Activated naive CD8-positive, alpha-beta T cell treated with anti-CD3 and anti-CD28 coated beads, Interleukin-2, amount 50 U/mL, for 24 hours (primary cell): ENCODE measurements at places on chromosomes 7 and 10.

DNA sequence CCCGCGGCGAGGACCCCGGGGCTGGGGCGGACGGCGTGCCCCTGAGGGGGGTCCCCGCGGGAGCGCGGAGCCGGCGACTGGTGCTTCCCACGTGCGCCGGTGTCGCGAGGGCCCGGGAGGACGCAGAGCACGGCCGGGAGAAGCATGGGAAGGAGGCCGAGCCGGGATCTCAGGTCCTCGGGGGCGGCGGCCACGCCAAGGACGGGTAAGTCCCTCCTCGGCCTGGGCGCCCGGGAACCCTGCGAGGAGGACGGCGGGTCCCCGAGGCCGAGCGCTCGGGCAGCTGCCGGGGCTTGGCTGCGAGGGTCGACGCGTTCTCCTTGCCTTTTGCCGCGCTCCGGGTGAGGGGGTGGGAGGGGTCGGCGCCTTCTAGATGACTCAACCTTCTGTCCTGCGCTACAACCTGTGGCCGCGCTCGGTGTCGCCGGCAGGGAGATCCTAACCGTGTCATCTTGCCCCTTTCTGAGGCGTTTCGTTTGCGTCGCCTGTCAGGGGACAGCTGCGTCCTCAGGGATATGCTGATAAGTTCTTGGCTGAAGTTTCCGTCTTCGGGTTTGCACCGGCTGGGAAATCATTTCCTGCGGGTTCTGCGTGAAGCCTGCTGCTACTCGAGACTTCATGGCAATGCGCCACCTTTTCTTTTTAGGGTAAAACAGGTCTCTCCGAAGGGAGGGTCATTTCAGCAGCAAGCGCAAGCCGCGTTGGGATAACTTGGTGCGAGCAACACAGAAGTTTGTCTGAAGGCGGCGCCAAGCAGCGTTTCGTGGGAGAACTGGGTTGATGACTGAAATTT is 529 bp downstream of the TASOR2 start:
- peak; percentile 75 for DNase-seq

GRCh38 chr10:35643151-35644049 is 1.3 kb upstream of the FZD8 start:
- DNase-seq = peak; percentile 15

GRCh38 chr7:49670991-49671390 is 102.4 kb upstream of the VWC2 start:
- DNase-seq = no peak

GRCh38 chr7:17275749-17276671 is 22.4 kb upstream of the AHR start:
- DNase-seq = no peak

DNA sequence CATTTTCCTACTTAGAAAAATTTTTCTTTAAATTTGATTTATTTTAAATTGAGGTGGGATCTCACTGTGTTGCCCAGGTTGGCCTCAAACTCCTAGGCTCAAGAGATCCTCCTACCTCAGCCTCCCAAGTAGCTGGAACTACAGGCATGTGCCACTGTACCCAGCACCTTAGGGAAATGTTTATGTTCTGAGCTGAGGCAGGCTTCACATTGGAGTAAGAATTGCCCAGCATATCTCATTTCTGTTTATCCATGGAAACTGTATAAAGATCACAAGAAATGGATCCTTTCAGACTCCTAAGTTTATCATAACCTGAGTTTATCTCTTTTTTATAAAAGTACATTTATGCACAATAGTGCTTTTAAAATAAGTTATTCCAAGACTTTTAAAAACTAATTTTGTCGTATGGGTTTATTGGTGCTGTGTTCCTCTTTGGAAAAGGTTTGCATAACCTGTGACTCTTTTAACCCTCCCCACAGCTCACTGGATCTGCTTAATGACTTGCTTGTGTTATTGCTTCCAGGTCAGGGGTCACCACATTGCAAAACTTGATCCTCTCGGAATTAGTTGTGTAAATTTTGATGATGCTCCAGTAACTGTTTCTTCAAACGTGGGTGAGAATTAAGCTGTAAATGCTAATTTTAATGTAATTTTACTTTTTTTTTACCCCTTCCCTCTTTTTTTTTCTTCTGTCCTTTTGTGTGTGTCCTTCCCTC is 40.7 kb downstream of the OGDH start:
- DNase-seq = no peak
